ENCODE measurements at places on chromosomes 7 and 10.

- no peak for DNase-seq
Measured at GRCh38 chr10:44977287-44978212, 1.1 kb downstream of the DEPP1 start.

DNA sequence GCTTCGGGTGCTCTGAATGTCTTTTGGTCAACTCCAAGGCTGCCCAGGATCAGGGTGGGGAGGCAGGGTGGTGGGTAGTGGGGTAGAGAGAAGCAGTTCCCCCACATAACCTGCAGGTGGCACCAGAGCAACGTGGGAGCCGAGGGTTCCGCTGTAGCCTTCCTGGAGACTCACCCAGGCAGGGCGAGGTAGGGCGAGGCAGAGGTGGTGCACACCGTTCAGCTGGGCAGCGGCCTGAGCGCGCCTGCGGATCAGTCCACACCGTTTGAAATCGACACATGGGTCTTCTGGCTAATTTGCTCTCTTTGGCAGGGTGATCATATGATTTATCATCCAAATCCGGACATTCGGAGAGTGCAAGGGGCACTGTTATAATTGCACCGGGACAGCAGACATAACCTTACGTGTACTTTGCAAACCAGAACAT lies 41.4 kb upstream of the MAP3K8 start:
- no peak for DNase-seq

DNA sequence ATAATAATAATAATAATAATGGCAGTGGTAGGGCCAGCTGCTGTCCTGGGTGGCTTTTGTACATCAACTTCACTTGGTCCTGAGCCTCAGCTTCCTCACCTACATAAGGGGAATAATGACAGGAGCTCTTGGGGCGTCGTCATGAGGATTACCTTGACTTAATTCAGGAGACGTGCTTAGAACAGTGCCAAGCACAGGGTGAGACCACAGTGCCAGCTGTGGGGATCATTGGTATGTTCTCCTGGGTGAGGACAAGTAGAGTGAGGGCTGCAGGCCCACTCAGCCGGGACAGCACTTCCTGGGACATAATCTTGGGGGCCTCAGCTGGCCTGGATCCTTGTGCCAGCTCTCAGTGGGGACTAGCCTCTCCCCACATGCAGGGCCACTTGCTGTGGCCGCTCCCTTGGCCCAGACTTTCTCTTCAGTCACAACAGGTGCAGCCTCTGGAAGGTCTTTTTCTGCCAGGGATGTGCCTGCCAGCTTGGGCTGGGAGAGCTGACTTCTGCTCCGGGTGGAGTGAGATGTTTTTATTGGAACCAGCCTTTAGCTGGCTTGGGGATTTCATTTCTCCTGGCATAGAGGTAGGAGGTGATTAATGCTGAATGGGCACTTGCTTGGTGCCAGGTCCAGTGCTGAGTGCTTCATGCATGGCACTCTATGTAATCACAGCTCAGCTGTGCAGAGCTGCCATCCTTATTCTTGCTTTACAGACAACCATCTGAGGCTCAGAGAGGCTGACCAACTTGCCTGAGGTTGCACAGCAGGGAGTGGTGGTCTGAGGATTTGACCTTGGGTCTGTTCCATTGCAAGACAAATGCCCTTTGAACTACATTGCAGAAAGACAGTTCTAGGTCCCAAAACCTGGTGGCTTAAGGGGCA lies 45.3 kb downstream of the TSPAN15 start:
- no peak for DNase-seq

DNA sequence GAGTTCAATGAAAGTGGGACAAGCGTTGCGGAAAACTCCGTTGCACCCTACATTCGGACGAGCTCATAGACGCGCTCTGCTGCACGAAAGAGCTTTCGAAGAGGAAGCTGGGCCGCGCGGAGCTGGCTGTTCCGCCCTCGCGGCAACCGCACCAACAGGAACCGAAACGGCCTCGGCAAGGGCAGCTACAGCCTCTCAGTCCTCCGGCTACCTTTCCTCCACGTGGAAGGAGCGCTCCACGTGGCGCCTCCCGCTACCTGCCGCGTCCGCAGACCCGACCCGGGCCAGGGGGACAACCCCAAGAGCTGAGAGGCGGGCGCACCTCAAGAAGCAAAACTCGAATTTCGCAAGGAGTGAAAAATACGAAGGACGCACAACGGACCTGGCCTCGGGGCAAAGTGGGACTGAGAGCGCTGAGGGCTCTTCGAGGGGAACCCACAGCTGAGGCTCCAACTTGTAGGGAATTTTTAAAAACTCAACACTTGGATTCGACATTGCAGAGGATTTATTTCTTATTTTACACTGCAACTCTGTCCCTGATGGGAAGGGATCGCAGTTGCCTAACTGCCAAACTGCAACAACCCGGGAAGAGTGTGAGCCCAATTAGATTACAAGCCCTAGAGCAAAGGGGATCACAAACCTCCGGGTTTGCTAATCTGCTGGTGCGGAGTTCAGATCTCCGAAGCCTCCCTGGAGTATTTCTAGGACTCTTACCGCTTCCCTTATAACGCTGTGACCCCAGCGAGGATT lies 1.4 kb downstream of the HPSE2 start:
- no peak for DNase-seq

DNA sequence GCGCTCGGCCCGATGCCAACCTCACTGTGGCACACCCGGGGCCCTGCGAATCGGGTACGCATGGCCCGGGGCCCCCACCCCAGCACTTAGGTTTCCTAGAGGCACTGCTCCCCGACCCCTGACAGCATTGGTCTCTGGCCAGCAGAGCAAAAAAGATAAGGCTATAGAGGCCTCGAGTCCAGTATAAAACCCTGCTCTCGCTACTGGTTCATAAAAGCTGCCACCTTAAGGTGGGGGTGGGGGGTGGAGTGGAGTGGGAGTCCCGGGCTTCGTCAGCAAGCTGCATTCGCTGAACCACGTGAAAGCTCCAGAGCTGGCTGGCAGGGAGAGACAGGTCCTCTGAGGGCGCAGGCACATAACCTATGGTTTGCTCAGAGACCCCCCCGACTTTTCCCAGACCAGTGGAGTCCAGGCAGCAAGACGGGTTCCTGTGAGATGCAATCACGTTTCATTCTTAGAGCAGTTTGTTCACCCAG lies 1.3 kb downstream of the KAZALD1 start:
- DNase-seq: no peak

DNA sequence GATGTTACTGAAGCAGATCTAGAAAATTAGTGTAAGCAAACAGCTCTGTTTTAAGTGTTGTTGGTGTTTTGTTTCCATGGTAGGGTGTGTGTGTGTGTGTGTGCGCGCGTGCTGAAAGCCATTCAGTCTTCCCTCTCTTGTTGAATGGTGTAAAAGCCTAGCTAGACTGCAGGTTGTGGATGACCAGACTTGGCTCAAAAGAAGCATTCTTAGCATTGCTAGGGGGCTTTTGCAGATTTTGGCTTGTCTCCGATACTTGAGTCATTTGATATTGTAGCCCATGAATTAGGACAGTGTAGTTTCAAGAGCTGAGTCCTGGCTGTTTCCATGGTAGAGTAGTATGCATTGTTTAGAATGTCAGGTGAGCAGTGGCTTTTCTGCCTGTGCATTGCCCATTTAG lies 99.1 kb downstream of the SND1 start:
- DNase-seq: peak; percentile 53

GRCh38 chr7:90005836-90006235 lies 148.4 kb upstream of the STEAP1 start:
- DNase-seq: no peak

- DNase-seq: no peak
Measured at GRCh38 chr7:916291-916941, 38.1 kb downstream of the ADAP1 start.

GRCh38 chr7:48691788-48692187 lies 232.6 kb upstream of the CDC14C start:
- no peak for DNase-seq

GRCh38 chr10:50540069-50540825 lies 83.5 kb downstream of the SGMS1 start:
- DNase-seq: no peak

DNA sequence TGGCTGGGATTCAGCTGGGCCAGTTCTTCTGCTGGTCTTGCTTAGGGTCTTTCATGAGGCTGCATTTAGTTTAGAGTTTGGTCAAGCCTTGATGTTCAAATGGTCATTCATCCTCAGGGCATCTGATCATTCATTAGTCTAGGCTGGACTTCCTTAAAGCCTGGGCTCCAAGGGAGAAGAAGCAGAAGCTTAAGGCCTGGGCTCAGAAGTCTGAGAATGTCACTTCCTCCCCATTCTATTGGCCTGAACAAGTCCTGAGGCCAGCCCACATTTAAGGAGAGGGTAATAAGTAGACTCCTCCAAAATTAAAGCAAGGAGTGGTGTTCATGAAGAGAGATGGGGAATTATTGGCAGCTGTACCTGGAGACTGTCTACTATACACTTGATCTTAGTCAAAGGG lies 193.2 kb upstream of the HABP2 start:
- DNase-seq: no peak

DNA sequence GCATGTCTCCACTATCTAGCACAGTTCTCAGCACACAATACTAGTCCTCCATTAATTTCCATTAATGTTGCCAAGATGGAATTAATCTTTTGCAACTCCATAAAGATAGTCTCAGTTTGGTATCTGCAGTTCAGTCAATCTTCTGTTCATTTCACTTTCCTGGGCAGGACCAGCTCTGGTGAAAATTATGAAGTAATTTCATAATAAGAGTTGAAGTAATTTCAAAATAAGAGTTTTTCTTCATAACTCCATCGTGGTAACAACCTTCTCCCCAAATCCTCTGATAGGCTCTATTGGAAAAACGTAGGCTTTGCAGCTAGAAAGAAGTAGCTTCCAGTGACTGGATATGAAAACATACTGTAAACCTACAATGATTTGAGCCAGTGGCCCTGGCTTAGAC lies 618.2 kb downstream of the TYW1 start:
- DNase-seq: no peak

GRCh38 chr7:30256349-30256858 lies 28.0 kb upstream of the ZNRF2 start:
- no peak for DNase-seq

DNA sequence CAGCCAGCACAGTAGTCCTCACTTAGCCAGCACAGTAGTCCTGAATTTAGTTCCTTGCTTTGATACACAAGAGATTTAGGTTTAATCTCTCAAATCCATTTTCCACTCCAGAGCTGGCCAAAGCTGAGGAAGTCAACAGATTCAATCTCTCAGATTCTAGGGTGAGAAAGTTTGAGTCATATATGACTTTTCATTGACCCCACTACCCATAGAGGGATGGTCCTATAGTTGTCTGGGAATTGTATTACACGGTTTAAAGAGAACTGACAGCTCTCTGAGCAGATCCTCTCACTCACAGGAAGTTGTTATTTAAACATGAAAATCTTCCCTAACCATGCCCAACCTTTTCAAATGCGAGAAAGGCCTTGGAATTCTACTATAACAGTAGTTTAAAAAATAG lies 641.8 kb upstream of the SEMA3D start:
- DNase-seq: no peak

- no peak for DNase-seq
Measured at GRCh38 chr7:89246196-89246595, 450.7 kb upstream of the TEX47 start.

GRCh38 chr10:123309731-123310130 lies 155.5 kb downstream of the BUB3 start:
- DNase-seq: no peak

DNA sequence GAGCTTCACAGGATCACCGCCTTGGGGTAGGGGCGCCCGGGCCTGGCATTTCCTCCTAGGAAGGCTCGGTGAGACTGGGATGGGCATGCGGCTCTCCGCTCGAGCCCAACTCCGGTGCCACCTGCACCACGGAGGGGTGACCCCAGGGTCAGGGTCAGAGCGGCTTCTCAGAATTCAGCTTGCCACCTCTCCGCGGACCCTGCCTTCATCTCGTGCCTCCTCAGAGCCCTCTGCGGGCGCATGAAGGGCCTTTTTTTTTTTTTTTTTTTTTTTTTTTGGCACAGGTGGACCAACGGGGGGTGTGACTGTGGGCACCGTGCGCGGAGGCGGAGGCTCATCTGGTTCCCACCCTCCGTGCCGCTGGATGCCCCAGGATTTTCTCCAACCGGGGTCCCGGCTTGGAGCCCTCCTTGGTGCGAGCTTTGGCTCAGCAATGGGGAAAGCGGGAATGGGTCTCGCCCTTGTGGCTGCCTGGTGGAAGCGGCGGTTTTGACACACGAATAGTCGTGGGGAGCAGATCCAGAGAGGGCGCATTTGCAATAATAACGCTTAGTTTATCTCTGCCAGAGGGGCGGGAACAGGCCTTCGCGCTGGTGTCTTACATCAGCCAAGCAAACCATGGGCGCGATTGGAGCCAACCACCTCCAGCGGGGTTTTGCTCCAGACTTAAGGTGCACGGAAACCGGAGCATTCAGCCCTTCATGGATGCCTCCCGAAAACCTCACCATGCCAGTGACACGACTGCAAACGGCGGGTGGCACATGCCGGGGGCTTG lies 5.0 kb upstream of the TNRC18 start:
- no peak for DNase-seq

GRCh38 chr10:104824380-104825006 lies 183.4 kb downstream of the SORCS3 start:
- DNase-seq: no peak

GRCh38 chr7:126179916-126180315 lies 1072.8 kb downstream of the GRM8 start:
- DNase-seq: no peak

DNA sequence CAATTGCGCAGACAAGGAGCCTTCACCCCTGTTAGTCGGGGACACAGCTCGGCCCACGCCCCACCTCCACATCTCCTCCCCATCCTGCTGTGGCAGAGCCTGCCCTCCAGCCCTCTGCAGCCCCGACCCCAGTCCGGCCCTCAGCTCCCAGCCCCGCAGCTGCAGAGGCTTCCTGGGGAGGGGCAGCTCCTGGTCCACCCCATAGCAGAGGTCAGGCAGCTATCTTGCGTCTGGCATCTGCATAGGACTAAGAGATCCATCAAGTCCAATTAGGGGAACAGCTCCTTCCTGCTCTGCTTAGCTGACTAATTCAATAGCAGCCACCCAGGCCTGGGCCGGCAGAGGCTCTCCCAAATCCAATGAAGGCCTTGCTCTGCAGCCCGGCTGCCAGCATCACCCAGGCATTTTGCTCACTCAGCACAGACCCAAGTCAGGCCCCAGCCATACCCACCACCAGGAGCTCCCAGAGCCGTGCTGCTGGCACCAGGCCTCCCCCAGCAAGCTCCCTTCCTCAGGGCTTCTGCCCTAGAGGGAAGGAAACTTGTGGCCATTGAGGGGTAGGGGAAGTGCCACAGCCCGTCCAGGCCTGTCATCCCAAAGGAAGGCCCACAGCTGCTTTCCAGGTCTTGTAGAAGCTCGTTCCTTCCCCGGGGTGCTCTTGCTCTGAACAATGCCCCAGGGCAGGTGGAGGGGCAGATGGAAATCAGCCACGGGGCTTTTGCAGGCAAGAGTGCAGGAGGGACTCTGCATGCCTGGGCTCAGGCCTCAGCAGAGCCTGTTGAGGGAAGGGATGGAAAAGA lies 106.2 kb upstream of the RET start:
- no peak for DNase-seq

DNA sequence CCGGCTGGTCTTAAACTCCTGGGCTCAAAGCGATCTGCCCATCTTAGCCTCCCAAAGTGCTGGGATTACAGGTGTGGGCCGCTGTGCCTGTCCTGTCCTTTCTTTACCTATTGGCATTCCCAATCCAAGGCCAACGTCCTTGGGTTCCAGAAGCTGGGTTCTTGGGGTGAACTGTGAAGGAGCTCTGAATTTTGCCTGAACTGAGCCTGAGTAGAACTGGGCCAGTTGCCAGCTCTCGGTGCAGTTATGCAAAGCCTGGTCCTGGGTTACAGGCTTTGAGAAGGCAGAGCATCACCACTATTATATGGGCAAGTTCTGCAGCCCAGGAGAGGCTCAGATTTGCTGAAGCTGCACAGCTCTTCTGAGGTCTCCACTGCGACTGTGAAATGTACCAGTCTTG lies 24.6 kb upstream of the SH2D4B start:
- DNase-seq: no peak
